ENCODE measurements at places on chromosomes 6 and 20. TPM values are rescaled to one million over a fixed set of nuclear protein-coding genes. Genes with fewer than 3 reads are reported as not detected.

- H3K36me3 ChIP-seq: no peaks in the 10 kb centered on the region
- DNase-seq: no peak
- peaks cover 22% of the 10 kb centered on the region for H3K4me1 ChIP-seq
- no peak overlapping the region for H3K27ac ChIP-seq
These were observed 5.0 kb upstream of the BCLAF1 start for GRCh38 chr6:136294621-136295020.

NKAIN2 gene
- polyA plus RNA-seq: not detected

TREM1 gene
- polyA plus RNA-seq: not detected

- H3K36me3 ChIP-seq: no peaks in the 10 kb centered on the region
- no peaks in the 10 kb centered on the region for H3K27me3 ChIP-seq
- H3K4me3 ChIP-seq: peak overlapping the region; percentile 6
- H3K4me1 ChIP-seq: peaks cover 87% of the 10 kb centered on the region
- no peak for DNase-seq
- H3K27ac ChIP-seq: peak overlapping the region; percentile 31
These were observed 95.0 kb downstream of the SCML4 start for GRCh38 chr6:107729098-107729497.

IPCEF1 gene
- 71.8 TPM for polyA plus RNA-seq

DNA sequence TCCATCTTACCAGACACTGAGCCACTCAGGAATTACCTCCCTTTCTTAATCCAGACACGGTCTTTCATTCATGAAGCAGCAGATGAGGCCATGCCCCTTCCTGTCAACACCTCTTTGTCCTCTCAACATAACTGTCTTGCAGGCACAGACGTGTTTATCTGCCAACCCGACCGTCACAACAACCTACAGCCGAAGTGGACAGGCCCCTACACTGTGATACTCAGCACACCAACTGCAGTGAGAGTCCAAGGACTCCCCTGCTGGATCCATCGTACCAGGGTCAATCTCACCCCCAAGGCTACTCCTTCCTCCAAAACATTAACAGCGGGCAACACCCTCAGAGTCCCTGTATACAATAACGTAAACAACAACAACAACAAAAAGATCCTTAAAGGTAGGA, 30.6 kb upstream of the ULBP3 start:
- H3K36me3 ChIP-seq: no peaks in the 10 kb centered on the region
- no peak for DNase-seq
- H3K27me3 ChIP-seq: no peaks in the 10 kb centered on the region
- H3K4me1 ChIP-seq: no peaks in the 10 kb centered on the region

C20orf202 gene
- not detected for polyA plus RNA-seq
